Heart right ventricle (tissue), 16 donors: ENCODE measurements at places on chromosomes 7 and 10. TPM values are rescaled to one million over a fixed set of nuclear protein-coding genes. Genes with fewer than 3 reads are reported as not detected.

Gene RPEL1
- not detected for polyA plus RNA-seq

Gene LRIT1
- polyA plus RNA-seq: not detected

DNA sequence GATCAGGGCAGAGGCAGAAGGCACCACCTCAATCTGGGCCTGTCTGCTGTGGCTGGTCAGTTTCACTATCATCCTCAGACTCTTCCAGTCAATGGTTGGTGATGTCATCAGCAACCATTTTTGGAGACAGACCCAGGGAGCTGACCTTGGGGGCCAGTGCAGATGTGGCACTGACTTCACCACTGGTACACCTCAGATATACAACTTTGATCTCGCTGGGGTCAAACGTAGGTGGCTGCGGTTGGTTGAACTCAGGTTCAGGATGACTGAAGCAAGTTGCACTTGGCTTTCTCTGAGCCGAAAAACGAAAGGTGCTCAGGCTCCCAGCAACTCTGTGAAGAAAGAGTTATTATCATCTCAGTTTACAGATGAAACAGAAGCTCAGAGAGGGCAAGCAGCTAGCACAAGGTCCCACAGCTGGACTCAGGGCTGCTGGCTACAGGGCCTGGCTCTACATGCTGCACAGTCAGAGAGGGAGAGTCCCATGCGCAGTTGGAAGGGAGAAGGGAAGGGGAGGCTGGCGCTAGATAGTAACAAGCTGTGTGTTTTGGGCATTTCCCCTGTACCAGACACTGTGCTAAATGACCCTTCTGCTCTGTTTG lies 27.2 kb downstream of the ANKRD16 start:
- no peaks in the 10 kb centered on the region for H3K27me3 ChIP-seq
- H3K36me3 ChIP-seq: no peaks in the 10 kb centered on the region
- no peak for DNase-seq
- no peak overlapping the region for H3K27ac ChIP-seq

Gene DNA2
- 1.1 TPM for polyA plus RNA-seq

DNA sequence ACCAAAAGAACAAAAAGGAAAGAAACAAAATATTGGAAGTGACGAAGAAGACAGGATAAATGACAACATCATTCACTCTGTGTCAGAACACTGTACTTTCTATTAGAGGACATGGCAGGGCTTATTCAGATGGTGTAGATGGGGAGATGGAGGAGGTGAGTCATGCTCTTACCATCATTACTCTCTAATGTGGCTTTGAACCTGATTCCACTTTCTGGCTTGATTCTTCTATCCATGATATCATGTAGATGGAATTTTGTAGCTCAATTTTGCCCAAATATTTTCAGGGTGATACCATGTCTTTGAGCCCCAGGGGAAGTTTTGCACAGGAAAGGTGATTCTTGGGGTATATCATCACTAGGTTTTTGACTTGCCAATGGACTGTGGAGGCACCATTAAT lies 91.7 kb downstream of the CFAP58 start:
- no peaks in the 10 kb centered on the region for H3K36me3 ChIP-seq
- no peak overlapping the region for H3K4me3 ChIP-seq
- H3K27me3 ChIP-seq: no peaks in the 10 kb centered on the region
- no peaks in the 10 kb centered on the region for H3K4me1 ChIP-seq

- H3K4me3 ChIP-seq: no peak overlapping the region
- no peak for DNase-seq
- no peaks in the 10 kb centered on the region for H3K27me3 ChIP-seq
- H3K36me3 ChIP-seq: no peaks in the 10 kb centered on the region
- H3K27ac ChIP-seq: no peak overlapping the region
These were observed 807.1 kb upstream of the KCND2 start for GRCh38 chr7:119465798-119466305.

Gene NEUROD6
- polyA plus RNA-seq: not detected
